RKO (cell line): ENCODE measurements at places on chromosomes 7 and 10.

DNA sequence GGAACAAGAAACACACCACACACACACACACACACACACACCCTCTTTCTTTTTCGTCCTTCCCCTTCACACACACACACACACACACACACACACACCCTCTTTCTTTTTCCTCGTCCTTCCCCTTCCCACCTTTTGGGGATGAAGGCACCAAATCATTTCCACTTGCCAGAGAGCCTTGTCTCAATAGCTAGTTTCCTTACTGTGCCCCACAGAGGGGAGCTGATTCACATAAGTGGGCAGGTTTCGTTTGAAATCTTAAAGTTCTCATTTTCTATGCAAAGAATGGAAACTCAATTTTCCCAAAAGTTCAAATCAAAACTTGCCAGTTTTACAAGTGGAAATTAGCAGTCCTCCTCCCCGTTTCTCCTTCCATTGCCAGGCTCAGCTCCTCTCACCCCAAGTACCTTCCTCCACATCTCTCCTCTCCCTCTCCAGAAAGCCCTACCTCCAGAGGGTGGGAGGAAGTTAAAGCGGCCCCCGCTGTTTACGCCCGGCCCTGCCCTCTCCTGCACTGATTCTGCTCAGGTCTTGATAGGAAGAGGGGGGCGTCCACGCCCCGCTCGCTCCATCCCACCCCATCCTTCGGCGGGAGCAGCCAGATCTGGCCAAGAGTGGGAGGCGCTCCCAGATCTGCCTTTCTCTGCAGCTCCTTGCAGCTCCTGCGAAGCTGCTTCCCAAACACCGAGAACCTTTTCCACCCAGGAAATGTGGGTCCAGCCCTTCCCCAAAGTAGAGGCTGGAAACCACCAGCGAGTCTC, 1.3 kb downstream of the CTTNBP2 start:
- DNase-seq: peak; percentile 32

DNA sequence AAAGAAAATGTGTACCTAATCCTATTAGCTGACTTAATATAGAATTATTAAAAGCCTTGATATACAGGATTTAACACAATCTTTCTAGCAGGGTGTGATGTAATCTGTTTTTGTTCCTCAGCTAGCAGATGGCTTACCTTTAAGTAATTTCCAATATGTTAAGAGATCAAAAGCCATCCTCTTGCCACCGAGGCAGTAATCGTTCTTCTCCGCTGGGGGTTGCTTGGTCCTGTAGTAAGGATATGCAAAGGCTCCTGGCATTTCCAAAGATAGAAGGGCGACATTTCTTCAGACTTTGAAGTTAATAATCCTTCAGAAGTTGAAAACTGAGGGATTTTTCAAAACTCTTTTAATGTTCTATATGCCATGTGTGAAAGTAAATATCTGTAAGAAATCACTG, 156.4 kb downstream of the FZD1 start:
- no peak for DNase-seq

DNA sequence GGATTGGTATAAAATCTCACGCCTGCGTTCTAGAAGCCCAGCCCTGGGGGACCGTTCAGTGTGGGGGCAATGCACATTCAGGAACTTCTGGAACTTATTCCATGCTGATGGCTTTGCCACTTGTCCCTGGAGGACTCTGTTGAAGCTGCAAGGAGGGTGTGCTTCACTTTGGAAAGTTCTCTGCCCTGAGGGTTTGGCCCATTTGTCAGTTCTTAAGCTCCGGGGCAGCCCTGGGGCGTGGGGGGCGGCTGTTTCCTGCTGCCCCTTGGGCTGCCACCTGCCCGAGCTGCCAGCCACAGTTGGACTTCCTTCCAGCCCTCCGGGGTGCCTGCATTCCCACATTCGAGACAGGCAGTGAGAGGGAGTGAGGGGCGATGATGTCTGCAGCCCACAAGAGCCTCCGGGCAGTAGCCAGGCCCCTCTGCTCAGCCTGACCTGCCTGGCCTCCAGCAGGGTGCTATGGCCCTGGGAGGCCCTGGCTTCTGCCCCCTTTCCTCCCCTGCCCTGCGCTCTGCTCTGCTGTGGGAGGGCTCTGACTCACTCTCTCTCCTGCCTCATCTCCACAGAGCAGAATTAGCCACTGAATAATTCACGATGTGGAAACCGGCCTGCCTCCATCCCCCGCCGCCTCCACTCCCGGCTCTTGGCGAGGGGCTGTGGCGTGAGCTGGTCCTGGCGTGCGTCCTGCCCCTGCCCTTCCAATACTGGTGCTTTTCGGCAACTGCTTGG, 1.9 kb downstream of the TTYH3 start:
- DNase-seq: peak; percentile 88

DNA sequence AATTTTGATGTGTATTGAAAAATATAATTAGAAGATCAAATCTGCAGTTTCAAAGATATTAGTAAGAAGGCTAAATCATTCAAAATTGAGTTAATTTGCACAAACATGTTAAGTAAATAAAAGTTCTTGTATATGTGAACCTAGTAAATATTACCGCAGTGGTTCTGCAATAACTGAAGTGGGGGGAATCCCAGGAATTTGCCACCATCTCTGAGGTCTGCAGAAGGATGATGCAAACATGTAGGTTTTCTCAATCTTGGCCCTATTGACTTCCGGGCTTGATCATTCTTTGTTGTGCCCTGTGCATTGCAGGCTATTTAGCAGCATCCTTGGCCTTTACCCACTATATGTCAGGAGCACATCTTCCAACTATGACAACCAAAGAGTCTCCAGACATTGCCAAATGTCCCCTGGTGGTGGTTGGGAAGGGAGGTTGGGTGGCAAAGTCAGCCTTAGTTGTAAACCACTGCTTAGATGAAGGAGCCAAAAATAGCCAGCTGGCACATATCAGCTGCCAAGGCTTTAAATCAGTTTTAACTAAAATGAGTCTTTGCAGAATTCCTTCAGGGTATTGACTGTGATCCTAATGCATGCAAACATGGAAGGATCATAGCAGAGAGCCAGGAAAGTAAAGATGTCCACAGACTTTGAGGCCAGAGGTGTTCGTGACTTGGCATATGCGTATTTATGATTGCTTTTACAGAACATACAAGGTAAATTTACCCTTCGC, 146.3 kb downstream of the TRIL start:
- no peak for DNase-seq

- no peak for DNase-seq
Measured at GRCh38 chr7:71659622-71660021, 527.7 kb downstream of the GALNT17 start.

DNA sequence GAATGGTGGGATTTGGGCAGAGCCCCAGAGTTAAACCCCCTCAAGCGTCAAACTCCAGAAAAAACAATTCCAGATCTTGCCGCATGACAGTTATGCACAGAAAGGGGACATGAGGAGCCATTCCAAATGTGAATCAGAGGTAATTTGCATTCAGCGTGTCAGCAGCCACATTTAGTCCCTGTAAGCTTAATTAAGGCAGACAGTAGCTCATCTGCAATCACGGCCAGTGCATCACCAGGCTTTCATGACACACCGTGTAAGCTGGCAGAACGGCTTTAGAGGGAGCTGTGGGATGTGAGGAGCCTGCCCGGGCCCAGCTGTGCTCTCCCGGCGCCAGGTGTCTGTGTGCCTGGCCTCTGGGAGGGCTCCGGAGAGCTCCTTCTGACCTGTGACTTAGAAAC, 18.7 kb upstream of the PRKAG2 start:
- peak; percentile 17 for DNase-seq

- DNase-seq: no peak
Measured at GRCh38 chr10:91096274-91096673, 124.2 kb upstream of the PCGF5 start.

DNA sequence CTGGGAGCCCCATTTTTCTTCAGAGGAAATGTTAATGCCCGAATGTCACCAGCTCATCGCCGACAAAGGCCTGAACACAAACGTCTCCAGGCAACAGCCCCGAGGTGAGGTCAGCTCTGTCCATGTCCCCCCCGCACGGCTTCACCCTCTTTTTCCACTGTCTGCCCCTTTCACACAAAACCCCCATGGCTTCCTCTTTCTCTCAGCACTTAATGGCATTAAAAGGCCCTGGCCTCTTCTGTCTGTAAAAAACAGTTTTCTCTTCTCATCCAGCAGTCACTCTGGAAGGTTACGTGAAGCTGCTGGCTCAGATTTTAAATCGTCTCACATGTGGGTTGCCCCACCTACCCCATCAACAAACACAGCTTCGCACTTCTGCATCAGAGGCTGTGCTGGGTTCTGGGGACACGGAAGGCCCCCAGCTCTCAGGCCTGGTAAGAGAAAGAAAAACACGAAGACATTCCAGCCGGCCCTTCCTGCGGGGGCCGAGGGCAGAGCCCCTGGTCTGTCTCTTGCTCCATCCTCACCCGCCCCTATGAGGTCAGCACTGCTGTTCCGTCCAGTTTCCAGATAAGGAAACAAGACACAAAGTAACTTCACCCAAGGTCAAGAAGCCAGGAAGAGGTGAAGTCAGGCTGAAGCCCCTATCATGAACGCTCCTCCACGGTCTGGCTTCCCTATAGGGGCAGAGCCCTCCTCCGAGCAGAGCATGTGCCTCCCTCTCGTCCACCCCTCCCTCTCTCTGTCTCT, 91.1 kb upstream of the PDGFA start:
- DNase-seq: no peak

DNA sequence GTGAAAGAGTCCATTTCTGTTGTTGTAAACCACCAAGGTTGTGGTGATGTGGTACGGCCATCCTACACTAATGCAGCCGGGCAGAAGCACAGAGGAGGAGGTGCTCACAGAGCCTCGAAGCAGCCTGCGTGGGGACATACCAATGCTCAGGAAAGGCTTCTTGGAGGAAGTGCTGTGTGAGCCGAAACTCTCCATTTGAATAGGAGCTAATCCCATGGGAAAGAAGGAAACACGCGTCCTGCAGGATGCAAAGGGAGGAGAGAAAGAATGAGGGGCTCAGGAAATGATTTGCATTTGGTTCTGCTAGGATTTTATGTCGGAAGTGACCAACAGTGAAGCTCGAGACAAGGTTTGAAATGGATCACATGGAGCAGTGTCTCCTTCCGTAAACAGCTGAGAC, 477.9 kb upstream of the ANKRD30A start:
- DNase-seq: no peak

- no peak for DNase-seq
Measured at GRCh38 chr10:24299578-24300260, 90.8 kb downstream of the KIAA1217 start.

DNA sequence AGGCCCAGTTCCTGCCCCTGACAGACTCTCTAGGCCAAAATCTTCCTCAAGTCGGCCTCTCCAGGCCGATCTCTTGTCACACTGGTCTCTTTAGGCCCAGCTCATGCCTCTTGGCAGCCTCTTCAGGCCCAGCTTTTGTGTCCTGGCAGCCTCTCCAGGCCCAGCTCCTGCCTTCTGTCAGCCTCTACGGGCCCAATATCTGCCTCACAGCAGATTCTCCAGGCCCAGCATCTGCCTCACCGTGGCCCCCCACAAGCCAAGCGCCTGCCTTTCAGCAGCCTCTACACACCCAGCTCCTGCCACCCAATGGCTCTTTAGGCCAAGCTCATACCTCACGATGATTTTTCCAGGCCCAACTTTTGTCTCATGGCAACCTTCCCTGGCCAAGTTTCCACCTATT, 33.0 kb upstream of the VKORC1L1 start:
- no peak for DNase-seq

DNA sequence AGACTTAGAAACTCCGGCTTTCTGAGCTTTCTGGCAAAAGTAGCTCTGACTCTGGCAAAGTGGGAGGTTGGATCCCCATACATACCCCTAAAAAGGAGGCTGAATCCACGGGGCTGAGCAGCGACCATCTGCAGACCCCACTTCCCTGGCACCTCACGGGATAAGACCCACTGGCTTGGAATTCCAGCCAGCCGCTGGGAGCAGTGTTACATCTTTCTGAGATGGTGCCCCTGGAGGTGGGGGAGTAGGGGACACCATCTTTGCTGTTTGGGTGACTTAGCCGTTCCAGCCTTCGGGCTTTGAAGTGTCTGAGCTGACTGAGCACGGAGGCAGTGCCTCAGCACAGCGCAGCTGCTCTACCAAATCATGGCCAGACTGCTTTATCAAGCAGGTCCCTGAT, 45.0 kb upstream of the GRM3 start:
- DNase-seq: no peak

DNA sequence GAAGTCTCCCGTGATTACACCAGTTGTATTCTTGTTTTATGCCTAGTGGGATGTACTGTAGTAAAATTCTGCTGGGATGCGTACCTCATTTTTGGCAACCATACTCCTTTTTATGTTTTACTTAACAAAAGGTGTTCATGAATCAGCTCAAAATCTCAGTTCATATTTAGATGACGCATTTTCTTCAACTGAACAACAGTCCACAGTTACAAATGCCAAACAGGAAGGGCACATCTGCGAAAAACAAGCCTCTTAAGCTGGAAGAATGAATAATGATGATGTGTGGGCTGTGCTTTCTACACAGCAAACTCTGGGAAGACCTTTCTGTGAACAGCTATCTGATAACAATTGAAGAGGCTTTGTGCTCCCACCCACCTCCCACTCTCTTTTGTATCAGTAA, 68.4 kb upstream of the NRBF2 start:
- DNase-seq: no peak

DNA sequence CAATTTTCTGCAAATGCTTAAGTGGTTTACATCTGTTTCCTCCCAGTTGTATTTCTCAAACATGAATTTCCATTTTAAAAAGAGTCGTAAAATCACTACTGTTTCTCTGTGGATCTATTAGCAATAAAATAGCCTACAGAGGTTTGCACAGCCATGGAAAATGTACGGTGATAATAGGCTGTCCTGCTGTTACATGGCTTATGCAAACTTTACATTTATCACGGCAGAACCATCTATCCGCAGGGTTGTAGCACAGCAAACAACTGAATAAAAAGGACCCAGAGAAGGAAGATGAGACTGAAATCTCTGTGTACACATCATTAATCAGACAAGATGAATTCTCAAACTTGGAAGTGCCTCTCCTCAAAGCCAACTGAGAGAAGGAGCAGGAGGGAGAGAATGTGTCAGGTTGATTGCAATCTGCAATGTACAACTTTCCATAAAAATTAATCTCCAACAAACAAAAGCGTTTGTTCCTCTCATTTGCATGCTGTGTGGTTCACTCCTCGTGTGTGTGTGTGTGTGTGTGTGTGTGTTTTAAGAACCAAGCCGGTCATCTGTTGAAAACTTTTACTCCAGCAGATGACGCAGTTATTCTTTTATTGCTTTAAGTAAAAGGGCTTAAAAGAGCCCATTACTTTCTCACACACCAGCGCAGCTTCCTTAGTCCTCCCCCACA, 279.3 kb downstream of the SKAP2 start:
- DNase-seq: no peak

GRCh38 chr7:124033807-124034753, 1.2 kb upstream of the TMEM229A start:
- DNase-seq: no peak

- DNase-seq: no peak
Measured at GRCh38 chr10:22954970-22955369, 27.1 kb downstream of the ARMC3 start.

GRCh38 chr10:124837687-124838086, 36.1 kb downstream of the ABRAXAS2 start:
- no peak for DNase-seq

DNA sequence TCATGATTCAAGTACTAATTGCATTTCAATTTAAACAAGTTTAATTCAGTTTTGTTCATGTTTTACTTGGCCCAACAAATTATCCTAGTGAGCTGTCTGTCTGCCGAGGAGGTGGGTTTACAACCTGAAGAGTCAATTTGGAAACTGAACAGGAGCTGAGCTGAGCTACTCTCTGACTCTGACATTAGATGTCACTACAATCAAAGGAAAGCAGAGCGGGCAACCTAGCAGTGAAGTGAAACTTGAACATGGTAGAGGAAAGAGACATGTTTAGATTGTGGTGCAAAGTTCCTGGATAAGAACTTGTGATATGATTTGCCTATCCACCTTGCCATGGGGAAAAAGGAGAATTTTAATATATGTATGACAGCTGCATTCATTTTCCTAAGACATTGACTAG, 9.6 kb upstream of the AGR3 start:
- DNase-seq: peak; percentile 36

- no peak for DNase-seq
Measured at GRCh38 chr7:87628780-87629569, 777 bp downstream of the RUNDC3B start.
